Stimulated activated CD4-positive, alpha-beta T cell treated with anti-CD3 and anti-CD28 coated beads, Interleukin-2, amount 100 ng/mL, for 4 hours (primary cell): ENCODE measurements at places on chromosomes 11 and 22.

- DNase-seq: no peak
Observed at GRCh38 chr11:72240461-72241290, 3.3 kb downstream of the PHOX2A start.

DNA sequence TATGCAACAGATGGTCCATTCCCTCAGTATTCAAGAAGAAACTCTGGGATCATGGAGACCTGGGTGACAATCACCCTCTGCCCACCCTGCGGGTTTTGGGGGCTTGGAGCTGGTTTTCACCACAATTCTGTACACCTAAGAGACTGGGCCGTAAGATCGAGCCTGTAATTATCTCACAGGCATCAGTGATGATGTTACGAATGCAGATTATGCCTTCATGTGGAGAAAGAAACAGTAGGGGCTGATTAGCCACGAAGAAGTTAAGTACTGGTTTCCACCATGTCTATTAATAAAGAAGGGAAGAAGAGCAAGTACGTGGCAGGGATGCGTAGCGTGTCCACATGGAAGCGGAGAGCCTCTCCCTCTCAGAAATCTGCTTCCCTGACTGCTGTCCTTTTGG is 5.3 kb upstream of the EFCAB6 start:
- DNase-seq: no peak

DNA sequence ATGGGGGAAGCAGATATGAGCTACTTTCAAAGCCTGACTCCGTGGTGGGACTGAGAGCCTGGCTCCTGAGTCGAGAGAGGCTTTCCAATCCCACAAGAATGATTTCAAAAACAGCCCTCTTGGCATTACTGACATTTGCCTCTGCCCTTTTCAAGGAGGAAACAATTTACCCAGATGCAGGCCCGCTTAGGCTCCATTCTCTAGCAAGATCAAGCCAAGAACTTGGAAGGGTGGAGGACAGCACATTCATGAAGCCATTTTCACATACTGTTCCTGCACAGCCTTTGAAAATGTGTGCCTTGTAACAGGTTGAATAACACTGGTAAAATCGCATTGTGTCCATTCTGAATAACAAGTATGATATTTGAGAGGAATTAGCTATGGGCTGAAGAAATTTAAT is 58.2 kb upstream of the EED start:
- DNase-seq: no peak

DNA sequence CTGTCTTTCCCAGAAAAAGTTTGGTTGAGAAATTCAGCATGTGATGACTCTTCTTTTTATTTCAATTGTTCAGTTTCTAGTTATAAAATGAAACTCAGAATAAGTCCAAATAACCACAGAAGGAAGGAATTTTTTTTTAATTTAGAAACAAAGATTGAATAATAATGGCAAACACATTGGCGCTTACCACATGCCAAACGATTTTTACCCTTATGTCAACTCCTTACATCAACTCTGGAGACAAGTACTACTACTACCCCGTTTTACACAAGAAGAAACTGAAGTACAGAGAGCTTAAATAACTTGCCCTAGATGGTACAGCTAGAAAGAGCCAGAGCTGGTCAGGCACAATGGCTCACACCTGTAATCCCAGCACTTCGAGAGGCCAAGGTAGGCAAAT is 52.4 kb downstream of the AHNAK start:
- no peak for DNase-seq

DNA sequence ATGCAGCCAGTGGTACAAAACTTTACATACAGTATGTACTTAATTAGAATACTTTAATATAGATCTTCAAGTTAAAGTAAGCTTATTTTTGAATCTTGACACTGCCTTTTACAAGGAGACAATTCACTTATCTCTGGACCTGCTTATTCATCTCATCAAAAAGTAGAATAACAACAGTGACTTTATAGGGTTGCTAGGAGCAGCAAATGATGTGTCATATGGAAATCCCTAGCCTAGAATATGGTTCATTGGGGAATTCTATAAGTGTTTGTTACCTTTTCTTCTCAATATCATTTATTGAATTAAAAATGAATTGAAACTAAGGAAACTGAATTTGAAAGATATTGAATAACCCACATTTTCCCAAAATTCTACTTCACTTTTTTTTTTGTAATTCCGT is 45.0 kb upstream of the FIBIN start:
- no peak for DNase-seq

DNA sequence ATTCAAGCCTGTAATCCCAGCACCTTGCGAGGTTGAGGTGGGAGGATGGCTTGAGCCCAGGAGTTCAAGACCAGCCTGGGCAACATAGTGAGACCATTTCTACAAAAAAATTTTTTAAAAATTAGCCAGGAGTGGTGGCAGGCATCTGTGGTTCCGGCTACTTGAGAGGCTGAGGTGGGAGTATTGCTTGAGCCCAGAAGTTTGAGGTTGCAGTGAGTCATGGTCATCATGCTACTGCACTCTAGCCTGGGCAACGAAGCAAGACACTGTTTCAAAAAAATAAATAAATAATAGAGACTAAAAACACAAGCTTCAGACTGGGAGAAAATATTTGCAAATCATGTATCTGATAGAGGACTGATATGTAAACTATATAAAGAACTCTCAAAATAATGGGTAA is 33.2 kb downstream of the BTBD10 start:
- DNase-seq: no peak

DNA sequence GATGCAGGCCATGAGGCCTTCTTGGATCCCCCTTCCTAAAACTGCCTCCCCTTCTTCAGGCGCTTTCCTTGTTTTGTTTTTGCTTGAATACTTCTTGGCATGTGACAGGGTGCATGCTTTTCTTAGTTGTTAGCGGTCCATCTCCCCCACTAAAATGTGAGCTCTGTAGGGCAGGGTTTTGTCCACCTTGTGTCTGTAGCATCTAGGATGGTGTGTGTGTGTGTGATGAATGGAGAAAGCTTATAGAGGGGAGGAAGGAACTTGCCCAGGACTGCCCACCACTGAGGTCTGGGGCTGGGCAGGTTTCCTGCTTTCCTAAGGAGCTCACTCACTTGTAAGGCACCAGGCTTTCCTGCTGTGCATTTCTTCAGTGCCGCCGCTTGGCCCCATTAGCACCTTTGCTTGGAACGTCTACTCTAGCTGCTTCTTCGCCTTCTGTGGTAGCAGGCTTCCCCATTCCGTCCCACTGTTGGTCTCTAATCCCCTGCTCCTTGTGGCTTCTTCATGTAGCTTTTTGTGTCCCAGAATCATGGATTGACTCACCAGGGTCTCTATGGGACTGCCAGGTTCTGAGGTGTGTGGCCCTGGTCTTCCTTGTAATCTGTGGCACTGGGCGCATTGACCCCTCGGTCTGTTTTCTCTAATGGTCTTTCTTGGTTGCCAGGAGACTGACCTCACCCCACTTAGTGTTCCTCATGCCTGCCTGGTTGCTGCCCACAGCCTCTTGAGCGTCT is 3.3 kb downstream of the DGCR8 start:
- no peak for DNase-seq

- DNase-seq: no peak
Observed at GRCh38 chr22:36753120-36753802, 22.7 kb downstream of the IFT27 start.

DNA sequence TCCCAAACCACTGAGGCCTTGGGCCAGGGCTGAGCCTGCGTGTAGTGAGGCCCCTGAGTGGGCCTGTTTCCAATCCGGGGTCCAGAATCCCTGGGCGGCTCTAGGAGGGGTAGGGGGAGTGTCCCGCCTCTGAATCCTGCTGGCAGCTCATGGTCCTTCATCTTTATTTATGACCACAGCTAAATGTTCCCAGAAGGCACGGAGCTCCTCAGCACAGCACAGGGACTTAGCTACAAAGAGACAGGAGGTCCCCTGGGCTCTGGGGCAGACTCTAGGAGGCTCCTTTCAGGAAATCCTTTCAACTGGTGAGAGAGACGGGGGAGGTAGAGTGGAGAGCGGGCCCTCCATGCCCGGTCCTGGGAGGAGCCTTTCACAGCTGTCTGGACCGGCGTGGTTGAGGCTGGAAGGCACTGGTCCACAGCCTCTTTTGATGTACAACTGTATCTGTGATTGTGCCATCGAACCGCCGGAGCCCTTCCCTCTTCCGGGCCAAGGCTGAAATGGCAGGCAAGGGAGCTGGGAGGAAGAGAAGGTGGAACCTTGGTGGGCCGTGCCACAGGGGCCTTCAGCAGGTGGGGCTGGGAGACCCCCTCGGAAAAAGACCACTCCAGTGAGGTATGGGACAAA is 46.8 kb downstream of the SCUBE1 start:
- no peak for DNase-seq

DNA sequence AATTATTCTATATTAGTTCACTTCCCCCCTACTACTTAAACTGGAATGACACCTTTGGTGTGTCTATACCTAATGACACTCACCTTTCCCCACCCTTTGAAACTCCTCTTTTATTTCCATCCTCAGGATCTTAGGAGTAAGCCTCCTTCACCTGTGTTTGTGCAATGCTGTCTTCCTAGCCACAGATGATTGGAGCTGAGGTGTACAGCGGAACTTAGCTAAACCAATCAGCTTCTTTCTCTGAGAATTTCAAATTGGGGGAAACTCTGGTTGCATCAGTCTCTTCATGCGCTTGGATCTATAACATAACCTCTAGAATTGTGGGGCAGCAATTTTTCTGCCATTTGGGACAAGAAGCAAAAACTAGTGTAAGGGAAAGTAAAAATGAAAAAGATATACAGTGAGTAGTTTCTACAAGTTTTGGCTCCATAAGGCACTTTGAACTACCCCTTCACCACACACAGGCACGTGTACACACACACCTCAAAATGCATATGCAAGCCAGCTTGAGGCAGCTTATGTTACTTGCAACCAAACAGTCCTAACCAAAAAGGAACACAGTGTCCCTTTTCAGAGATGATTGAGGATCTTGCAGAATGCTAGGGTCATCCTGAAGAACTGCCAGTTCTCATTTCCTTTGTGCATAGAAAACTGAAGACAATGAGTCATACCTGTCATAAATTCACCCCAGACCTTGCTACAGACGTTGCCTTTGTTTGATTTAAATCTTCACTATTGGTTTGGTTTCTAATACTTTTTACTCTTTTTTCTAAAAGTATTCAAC is 36.0 kb upstream of the LDLRAD3 start:
- DNase-seq: no peak

GRCh38 chr11:100800202-100800601 is 113.1 kb downstream of the ARHGAP42 start:
- no peak for DNase-seq

DNA sequence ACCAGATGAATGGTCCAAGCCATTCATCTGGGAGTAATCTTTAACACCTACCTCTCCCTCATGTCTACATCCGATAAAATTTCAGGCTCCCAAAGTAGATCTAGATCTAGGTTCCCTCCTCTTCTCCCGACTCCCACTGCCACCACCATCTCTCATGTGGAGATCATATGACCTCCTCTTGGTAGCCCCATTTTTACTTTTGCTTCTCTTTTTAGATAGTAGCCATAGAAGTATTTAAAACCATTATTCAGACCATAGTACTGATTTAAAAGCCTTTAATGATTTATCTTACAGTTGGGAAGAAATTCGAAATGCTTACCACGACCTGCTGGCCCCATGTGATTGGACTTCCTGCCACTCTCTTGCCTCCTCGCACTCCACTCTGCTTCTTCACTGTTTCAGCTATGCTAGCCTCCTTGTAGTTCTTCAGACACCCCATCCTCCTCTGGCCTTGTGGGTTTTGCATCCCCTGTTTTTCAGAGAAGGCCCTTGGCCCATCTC is 98.5 kb downstream of the RASSF10 start:
- no peak for DNase-seq

GRCh38 chr11:20013346-20014066 is 146.8 kb downstream of the DBX1 start:
- no peak for DNase-seq

- DNase-seq: no peak
Observed at GRCh38 chr11:62456630-62457029, 37.8 kb downstream of the SCGB1A1 start.
